Urinary bladder (tissue), 4 donors: ENCODE measurements at places on chromosomes 16 and 17. TPM values are rescaled to one million over a fixed set of nuclear protein-coding genes. Genes with fewer than 3 reads are reported as not detected.

- DNase-seq: no peak
These were observed 20.4 kb upstream of the XYLT1 start for GRCh38 chr16:17491140-17491662.

DNA sequence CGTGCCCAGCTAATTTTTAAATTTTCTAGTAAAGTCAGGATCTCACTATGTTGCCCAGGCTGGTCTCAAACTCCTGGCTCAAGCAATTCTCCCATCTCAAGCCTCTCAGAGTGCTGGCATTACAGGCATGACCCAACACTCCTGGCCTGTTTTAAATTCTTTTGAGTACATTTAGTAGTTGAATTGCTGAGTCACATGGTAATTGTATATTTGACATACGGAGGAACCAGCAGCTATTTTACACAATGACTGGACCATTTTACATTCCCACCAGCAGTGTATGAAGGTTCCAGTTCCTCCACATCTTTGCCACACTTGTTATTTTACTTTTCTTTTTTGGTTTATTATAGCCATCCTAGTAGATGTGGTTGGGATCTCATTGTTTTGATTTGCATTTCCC lies 43.6 kb downstream of the RHOT1 start:
- DNase-seq: no peak

TPSG1 gene
- not detected for total RNA-seq

DNA sequence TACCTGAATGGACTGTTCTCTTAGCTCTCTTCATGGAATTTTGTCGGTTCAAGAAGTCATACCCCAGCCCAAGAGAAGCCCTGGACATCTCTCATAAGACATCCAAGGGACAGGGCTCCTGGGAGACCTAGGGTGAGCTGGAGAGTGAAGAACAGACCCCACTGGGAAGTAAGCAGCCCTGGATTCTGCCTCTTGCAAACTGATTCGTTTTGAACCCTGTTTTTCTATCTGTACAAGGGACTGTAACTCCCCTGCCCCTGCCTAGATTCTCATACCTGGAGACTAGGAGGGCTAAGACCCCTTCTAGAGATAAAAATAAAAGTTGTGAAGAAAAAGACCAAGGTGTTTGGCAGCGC lies 449 bp downstream of the CCL3L1 start:
- no peak for DNase-seq

TP53TG3C gene
- not detected for total RNA-seq

GRCh38 chr16:59886021-59886420 lies 1151.9 kb upstream of the GOT2 start:
- DNase-seq: peak; percentile 39

GRCh38 chr17:11276486-11276885 lies 35.5 kb downstream of the SHISA6 start:
- DNase-seq: no peak

DNA sequence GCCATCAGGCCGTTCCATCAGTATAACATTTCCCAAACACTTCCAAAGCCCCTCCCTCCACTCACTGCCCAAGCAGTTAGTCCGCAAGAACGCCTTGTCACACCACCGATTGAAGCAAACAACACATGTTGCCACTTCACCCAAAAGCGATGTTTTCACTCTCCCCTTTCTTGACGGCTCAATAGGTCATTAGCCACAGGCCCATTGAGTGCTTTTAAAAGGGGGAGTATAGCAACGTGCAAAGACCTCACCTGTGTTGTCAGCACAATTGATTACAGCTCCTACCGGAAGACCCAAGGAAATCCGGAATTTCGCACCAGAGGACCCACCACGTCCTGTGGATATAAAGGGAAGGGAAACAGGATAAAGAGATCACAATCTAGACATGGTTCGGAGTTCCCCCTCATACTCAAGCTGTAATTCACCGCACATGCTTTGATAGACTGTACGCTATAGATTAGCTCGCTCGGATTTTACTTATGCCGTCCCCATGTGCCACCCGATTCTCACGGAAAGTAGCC lies 690 bp downstream of the RPL23 start:
- no peak for DNase-seq

DBNDD1 gene
- total RNA-seq: 0.26 TPM

DNA sequence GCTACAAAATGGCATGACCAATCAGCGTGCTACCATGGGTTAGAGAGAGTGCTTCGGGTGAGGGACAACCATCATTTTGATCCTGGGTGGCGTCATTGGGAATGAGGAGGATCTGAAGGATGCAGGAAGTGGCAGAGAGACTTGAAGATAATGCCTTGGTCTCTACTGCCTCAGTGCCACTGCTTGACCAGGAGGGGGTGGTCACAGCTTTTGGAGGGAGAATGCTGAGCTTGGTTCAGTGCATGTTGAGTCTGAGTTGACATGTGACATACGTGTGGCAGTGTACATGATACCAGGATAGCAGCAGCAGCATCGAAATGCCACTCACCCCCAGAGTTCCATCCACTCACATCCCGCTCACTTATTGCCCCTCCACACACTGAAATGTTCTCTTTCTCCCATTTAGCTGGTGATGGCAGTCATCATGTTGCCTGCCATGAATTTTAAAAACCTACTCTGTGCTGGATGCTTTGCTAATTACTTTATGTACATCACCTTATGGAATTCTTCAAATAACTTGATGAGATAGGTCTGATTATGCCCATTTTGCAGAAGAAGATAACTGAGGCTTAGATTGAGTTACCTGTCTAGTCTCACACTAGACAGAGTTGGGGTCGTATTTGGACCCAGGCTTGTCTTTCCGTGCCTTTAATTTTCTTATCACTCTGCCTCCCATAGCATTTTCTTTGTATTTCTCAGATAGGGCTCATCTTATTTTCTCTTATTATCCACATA lies 36.7 kb downstream of the ARSG start:
- no peak for DNase-seq

CACNB1 gene
- 9.1 TPM for total RNA-seq

KRTAP17-1 gene
- not detected for total RNA-seq

DNA sequence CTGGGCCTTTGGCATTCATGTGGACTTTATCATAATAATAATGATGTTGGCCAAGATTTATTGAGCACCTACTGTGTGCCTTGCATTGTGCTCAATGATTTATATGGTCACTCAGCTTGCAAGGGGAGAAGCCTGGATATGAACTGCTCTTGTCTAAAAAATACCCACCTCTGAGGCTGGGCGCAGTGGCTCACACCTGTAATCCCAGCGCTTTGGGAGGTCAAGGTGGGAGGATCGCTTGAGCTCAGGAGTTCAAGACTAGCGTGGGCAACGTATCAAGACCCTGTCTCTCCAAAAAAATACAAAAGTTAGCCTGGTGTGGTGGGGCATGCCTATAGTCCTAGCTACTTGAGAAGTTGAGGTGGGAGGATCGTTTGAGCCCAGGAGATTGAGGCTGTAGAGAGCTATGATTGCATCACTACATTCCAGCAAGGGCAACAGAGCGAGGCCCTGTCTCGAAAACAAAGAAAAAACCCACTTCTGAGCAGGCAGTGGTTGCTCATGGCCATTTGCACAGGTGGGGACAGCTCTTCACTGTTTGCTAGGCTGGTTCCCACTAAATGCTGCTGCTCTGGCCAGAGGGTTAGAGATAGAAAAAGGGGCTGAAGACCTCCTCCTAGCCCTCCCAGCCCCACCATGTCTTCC lies 4.3 kb upstream of the ADGRG1 start:
- no peak for DNase-seq

GRCh38 chr16:26816885-26817571 lies 249.7 kb upstream of the C16orf82 start:
- no peak for DNase-seq

DNA sequence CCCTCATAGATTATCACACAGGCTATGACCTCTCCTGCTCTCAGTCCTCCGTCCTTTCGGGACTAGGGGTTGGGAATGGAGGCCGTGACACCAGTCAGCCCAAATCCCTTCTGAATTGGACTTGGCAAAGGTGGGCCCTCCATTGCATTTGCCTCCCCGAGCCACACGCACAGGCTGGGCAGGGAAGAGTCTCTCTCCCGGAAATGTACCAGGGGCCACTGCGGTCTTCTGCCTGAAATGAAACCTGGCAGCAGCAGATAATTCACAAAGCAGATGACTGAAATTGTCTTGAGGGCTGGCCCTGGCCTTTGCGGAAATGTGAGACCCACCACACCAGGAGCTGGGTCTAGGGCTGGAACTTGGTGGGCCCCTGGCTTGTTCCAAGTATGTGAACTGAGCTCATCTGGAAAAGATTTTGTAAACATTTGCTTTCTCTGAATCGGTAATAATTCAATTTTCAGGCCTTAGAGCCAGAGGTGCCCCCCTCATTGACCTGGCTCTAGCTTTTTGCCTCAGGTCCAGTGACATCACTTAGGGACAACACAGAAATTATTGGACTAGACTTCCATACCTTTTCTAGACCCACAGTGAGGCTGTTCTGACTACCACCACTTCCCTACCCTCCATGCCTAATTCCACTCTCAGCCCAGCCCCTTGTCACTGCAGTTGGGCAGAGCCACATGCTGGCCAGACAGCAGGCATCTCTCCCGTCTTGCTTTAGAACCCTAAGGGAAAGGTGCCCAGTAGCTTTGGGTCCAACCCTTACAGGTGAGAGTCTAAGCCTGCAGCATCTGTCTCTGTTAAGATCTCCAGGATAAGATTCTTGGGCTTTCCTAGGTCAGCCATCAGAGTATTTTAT lies 75.2 kb downstream of the CCDC182 start:
- DNase-seq: no peak

GRCh38 chr17:40550608-40551007 lies 14.7 kb downstream of the CCR7 start:
- no peak for DNase-seq
